ENCODE measurements at places on chromosomes 11 and 22. TPM values are rescaled to one million over a fixed set of nuclear protein-coding genes. Genes with fewer than 3 reads are reported as not detected.

GRCh38 chr22:50206599-50206998 lies 5.8 kb downstream of the SELENOO start:
- DNase-seq = no peak

Gene OR6A2
- total RNA-seq = 0.19 TPM

Gene FUT4
- total RNA-seq = 6.7 TPM

DNA sequence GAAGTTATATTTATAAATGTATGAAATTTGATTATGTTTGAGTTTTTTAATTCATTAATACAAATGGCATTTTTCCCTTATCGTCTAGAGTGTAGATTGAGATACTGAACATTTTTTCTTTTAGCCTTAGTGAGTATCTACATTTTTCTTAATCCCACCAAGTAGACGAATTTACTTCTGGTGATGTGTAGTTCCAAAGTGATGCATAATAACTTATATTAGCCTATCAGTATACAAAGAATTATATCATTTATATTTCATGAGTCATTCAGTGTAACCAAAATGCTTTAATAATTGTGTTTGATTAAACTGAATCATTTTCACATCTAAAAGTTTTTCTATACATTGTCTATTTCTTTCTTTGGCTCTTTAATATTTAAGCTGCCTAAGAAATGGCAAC lies 745.6 kb upstream of the LUZP2 start:
- no peak for DNase-seq
